ENCODE measurements at places on chromosomes 7 and 10.

- DNase-seq = no peak
Measured at GRCh38 chr10:71547312-71547711, 150.6 kb downstream of the CDH23 start.

- no peak for DNase-seq
Measured at GRCh38 chr10:125419831-125420230, 259.5 kb upstream of the CTBP2 start.

GRCh38 chr7:108613147-108613948, 43.7 kb downstream of the DNAJB9 start:
- peak; percentile 62 for DNase-seq

DNA sequence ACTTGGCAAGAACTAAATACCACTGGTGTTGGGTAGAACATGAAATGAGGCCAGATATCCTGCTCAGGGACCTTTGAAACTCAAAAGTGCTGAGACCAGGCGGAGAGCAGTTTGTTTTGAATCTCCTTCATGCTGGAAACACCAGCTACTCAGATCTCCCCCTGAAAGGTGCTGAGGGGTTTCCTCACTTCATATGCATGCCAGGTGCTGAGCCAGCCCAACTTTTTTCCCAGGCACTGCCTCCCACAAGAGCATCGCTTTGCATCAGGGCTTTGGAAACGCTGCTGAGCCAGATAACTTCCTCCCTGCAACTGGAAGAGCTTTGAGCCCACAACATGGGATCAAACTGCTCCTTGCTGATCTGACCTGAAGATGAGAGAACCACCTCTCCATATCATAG, 13.7 kb downstream of the NPTX2 start:
- DNase-seq = no peak

GRCh38 chr7:93407239-93407638, 167.3 kb downstream of the CALCR start:
- DNase-seq = peak; percentile 3

DNA sequence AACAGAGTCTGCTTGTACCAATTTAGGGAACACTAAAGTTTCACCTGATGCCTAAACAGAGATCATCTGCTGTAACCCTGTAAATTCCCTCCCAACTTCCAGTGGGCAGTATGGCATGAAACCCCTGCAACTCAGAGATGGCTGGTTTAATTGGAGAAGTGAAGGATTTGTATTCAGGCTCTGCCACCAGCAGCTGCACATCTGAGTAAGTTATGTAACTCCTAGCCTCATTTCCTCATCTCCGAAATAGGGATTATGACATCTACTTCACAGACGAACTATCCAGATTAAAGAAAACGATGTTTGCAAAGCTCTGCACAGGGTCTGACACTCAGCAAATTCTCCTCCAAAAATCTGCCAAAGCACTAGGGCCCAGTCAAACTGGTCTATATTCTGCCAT, 493.0 kb downstream of the KCNMA1 start:
- no peak for DNase-seq

DNA sequence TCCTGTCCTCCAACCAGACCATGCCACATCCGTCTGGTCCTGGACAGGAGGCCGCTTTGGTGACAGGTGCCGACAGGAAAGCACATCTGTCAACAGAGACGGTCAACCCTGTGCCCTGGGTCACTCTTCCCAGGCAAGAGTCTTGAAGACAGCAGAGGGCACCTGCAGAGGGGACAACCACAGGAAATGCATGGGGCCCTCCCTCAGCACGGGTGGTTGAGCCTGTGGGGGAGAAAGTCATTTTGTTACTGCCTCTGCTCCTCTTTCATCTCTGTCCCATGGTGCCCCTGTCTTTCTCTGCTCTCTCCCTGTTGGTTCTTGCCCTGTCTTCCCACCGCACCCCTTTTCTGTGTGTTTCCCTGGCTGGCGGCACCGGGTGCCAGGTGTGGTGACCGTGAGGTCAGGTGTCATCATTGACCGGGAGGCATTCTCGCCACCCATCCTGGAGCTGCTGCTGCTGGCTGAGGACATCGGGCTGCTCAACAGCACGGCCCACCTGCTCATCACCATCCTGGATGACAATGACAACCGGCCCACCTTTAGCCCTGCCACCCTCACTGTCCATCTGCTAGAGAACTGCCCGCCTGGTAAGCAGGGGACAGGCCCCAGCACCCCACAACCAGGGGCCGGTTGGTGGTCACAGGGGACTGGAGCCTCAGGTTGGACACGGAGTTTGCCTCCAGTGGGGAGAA, 17.6 kb upstream of the VSIR start:
- DNase-seq = no peak

- no peak for DNase-seq
Measured at GRCh38 chr7:147509035-147509501, 1081.5 kb upstream of the C7orf33 start.

- no peak for DNase-seq
Measured at GRCh38 chr7:12351843-12352242, 51.8 kb downstream of the VWDE start.

DNA sequence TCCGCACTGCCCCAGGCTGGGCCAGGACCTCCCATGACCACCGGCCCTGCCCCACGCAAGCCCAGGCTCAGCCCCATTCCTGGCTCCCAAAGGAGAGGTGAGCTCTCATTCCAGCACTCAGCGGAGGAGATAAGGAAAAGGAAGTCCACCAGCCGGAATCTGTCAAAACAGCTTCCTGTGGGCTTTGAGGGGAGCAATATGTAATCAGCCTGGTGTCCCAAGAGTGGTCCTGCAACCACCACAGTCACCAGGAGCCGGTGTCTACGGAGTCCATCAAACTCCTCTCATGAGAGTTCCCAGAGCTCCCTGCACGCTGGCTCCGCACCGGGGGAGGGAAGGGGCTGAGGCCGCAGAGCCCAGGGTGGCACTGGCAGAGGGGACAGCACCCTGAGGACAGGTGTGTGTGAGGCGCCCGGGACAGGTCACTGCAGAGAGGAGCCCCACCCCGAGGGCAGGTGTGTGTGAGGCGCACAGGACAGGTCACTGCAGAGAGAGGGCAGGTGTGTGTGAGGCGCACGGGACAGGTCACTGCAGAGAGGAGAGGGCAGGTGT, 57.9 kb downstream of the STK32C start:
- DNase-seq = no peak

DNA sequence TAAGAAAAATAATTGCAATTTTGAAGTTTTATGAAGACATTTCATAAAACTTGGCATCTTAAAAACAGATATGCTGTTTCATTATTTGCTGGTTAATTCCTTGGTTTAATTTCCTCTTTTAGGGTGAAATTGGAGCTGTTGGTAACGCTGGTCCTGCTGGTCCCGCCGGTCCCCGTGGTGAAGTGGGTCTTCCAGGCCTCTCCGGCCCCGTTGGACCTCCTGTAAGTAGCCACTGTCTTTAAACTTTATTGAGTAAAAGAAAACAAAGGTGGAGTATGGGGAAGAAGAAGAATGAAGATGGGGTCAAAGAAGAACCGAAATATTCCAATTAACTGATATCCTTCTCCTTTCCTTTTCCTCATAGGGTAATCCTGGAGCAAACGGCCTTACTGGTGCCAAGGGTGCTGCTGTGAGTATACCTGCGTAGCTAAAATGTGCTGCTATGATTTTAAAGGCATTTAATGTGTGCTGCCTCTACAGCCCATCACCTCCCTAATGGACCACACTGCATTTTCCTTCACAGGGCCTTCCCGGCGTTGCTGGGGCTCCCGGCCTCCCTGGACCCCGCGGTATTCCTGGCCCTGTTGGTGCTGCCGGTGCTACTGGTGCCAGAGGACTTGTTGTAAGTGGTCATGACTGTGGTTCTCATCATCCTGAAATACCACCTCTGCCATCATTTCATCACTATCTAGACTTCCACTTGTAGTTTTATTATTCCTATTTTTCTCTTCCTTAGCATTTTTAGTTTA, 14.7 kb downstream of the COL1A2 start:
- no peak for DNase-seq

DNA sequence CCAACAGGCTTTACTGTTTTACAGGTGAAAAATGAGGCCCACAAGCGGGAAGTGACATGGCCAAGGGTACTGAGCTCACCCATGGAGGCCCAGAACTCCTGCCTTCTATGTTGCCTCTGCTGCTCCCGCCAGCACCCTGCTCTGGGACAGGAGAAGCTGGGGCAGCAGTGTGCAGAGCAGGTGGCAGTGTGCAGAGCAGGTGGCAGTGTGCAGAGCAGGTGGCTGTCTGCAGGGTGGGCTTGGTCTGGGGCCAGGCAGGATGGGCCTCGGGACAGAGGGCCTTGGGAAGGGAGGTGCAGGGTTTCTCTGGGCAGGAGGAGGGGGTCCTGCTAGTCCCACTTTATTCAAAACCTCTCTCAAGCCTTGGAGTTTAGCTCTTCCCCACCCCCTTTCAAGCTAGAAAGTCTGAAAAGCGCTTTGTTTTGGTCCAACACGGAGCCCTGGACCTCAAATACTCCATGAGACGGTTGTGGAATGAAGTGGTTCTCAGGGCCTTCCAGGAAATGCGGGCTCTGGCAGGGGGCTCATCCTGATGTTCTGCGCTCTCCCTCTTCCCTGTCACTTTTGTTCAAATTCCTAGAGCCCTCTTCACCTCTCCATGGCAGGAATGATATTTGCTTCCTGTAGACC, 26.8 kb downstream of the TSPAN15 start:
- no peak for DNase-seq

- peak; percentile 73 for DNase-seq
Measured at GRCh38 chr10:110530131-110530831, 32.6 kb downstream of the DUSP5 start.

- peak; percentile 77 for DNase-seq
Measured at GRCh38 chr10:127117125-127117524, 79.3 kb downstream of the INSYN2A start.

- DNase-seq = no peak
Measured at GRCh38 chr7:44981035-44981706, 2.4 kb upstream of the MYO1G start.

DNA sequence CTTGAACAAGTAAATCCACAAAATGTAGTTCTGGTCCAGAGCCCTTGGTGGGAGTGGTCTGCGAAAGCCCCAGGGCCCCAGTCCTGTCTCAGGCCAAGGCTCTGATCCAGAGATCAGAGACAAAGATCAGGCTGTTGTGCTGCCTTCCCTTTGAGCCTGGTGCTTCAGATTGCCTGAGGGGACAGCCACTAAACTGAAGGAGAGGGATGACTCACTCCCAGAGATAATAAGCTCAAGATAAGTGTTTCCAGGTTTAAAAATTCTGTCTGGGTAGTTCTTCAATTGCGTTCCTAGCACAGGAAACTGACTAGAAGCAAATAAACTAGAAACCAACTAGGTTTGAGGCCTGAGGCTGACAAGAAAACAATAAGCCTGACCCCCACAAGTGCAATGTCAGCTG, 190.2 kb downstream of the RAMP3 start:
- no peak for DNase-seq

GRCh38 chr7:112423987-112424386, 26.3 kb upstream of the IFRD1 start:
- no peak for DNase-seq

DNA sequence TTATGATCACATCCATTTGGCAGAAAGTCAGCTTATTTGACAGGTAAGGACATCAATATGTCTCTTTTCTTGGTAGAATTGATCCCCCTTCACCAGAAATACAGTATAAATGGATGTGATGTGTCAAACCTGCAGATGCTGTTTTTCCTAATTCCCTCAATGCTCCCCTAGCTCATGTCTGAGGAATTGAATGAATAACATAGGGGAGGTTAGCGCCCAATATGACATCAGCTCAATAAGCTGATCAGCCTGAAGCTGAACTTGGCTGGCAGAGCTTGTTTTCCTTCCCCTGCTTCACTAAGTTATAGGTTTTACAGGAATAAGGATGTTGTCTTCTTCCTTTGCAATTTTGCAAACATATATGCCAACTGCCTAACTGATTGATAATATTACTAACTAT, 132.5 kb downstream of the REEP3 start:
- DNase-seq = no peak

GRCh38 chr10:60123668-60124067, 217.3 kb upstream of the CCDC6 start:
- no peak for DNase-seq

DNA sequence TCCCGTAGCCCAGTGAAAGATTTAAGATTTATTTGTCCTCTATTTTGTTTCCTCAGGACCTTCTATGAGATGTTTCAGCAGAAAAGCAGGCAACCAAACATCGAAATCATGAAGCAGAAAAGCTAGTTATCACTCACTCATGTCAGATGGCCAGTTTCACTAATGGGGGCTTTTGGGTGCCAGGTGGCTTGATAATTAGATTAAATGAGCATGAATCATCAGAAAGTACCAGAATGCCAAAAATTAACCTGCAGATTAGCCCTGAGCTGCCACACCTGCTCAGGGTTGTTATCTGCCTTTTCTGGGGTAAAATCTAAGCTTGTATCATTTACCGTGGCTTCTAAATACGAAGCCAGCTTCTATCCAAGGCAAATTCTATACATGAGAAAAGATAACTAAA, 1017.5 kb downstream of the XPNPEP1 start:
- no peak for DNase-seq

GRCh38 chr10:115979576-115979975, 293.4 kb downstream of the GFRA1 start:
- DNase-seq = no peak

- DNase-seq = no peak
Measured at GRCh38 chr7:29105191-29105590, 41.1 kb downstream of the CPVL start.

DNA sequence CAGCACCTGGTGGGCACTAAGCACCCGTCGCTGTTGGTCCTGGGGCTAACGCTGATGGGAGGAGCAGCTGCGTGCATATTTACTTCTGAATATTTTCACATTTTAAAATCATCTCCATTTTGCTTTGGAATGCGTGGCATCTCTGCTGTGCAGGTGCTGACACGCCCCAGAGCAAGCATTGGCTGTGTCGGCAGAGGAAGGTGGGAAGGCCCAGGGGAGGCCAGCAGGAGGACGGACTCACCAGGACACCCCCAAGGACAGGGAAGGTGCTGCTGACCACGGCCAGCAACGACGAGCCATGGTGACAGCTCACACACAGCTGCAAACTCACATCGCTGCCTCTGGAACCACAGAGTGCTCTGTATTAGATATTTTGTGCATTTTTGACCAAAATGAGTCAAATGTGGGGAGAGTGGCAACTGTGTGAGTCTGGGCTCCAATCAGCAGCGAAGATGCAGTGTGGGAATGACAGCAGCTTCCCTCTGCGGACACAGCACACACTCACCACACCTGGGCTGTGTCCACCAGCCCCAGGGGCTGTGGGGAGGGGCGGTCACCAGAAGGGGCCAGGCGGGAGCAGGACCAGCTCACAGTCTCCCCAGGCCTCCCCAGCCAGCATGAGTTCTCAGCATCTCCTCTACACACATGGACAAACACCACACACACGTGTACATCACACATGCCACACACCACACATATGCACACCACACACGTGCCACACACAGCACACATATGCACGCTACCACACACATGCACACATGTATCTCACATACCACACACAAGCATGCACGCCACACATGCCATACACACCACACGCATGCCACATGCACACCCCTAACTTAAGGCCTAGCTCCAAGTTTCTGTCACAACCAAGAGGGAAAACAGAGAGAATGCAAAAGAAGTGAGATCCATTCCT, 58.2 kb downstream of the PTPRN2 start:
- no peak for DNase-seq

DNA sequence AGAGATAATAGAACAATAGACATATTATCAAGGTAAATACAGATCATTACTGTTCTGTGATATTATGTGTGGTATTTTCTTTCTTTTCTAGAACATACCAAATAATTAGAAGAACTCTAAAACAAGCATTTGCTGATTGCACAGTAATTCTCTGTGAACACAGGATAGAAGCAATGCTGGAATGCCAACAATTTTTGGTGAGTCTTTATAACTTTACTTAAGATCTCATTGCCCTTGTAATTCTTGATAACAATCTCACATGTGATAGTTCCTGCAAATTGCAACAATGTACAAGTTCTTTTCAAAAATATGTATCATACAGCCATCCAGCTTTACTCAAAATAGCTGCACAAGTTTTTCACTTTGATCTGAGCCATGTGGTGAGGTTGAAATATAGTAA, 185.5 kb downstream of the CFTR start:
- no peak for DNase-seq
